ENCODE measurements at places on chromosomes 1 and 21.

DNA sequence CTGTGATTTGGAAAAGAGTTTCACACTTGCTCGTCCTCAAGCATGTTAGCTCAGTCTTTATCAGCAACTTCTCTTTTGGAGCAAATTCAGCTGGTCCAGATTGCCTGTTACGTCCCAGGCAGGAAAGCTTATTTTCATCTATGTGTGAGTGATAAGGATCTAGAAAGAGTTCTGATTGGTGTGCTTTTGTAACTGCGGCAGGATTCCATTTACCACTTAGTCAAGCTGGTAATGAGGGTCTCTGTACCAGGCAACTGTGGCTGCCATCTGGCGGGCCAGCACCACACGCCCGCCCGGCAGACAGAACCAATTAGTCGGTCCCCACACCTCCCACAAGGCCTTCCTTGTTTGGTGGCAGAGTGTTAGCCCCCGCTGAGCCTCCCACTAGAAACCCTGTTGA, 21.0 kb downstream of the C1orf87 start:
- DNase-seq = no peak

DNA sequence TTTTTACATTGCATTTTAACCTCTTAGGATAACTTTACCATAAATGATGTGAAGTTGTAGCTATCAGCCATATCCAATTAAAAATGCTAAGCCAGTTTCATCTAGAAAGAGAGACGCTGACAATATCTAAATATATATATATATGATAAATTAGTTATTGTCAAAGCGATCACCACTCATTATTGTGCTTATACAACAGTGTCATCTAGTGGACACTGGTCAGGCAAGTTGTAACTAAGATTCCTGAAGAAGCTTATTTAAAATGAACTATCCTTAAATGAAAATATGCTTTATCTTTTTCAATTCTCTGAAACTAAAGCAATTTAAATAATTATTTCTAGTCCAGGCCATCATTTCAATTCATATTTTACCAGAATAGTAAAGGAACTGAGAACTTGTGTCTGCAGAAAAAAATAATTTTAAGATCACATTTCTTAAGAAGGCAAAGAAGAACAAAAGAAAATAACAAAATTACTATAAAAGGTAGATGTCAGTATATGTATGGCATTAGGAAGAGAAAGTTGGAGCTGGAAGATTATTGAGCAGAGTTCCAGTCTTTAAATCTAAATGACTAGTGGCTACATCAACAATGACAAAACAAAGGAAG, 193.3 kb upstream of the SNX7 start:
- no peak for DNase-seq

DNA sequence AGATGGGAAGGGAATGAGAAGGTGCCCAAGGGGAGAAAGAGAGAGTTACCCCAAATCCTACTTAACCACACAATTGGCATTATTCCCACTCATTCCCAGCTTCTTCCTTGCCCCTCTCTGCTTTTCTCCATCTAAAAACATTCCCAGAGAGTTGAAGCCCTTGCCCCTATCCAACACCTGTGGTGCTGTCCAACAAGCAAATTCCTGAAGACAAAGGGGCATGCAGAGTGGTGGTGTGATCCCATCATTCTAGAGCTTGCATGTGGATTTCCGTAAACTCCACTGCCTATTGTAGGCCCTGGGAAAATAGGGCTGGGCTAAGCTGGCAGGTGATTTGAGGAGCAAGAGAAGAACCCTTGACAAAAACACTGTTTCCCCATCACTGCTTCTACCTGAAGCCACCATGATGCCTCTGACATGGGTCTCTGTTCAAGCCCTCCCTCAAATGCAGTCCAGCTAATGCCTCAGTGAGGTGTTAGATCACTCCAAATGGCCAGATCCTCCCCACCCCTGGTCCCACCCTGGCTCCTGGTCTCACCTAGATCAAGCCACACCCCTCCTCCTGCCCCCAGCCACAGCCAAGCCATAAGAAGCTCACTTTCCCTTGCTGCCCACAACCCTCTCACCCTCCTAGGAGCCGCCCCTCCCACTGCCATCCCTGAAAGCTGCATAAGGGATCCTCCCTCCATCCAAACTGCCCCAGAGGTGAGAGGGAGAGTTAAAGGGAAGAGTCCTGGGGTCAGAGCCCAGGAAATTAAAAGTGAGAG, 29.5 kb downstream of the SYT2 start:
- DNase-seq = no peak

DNA sequence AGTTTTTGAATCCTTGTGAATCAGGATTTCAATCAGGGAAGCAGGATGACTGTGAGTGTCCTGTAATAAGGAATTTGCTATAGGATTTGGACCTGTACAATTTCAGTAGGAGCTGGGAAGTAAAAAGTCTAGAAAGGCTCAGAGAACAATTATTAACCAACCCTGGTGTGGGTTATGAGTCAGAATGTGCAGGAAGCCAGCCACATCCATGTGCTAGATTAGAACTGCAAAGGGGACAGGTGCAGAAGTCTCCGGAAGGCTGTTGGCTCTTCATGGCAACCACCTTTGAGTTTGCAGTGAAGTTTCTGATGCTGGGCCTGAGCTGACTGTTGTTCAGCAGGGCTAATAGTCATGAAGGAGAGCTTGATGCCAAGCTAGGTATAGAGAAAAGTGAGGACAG, 70.7 kb downstream of the SPATA46 start:
- no peak for DNase-seq

- no peak for DNase-seq
These were observed 26.1 kb downstream of the CR1L start for GRCh38 chr1:207670997-207671396.

- DNase-seq = no peak
These were observed 92.9 kb downstream of the PTPN14 start for GRCh38 chr1:214458541-214458940.

Measured in SIG-M5 (cell line).